Suprapubic skin (tissue), 4 donors: ENCODE measurements at places on chromosomes 2 and 18. TPM values are rescaled to one million over a fixed set of nuclear protein-coding genes. Genes with fewer than 3 reads are reported as not detected.

The KLF11 gene
- 81.6 TPM for total RNA-seq

The PARD3B gene
- total RNA-seq, result 12.7 TPM

The YPEL5 gene
- total RNA-seq, result 129 TPM

The SLC25A12 gene
- 18.5 TPM for total RNA-seq

The EGR4 gene
- not detected for total RNA-seq

The ARL4C gene
- 35.8 TPM for total RNA-seq

GRCh38 chr2:72973566-72974435 is 56.5 kb downstream of the EMX1 start:
- peaks cover 3% of the 10 kb centered on the region for H3K36me3 ChIP-seq
- H3K4me1 ChIP-seq, result no peaks in the 10 kb centered on the region

GRCh38 chr2:126646026-126646425 is 9.9 kb upstream of the GYPC start:
- no peak for DNase-seq
- H3K27ac ChIP-seq, result no peak overlapping the region
- no peak overlapping the region for H3K4me3 ChIP-seq
- no peaks in the 10 kb centered on the region for H3K36me3 ChIP-seq

DNA sequence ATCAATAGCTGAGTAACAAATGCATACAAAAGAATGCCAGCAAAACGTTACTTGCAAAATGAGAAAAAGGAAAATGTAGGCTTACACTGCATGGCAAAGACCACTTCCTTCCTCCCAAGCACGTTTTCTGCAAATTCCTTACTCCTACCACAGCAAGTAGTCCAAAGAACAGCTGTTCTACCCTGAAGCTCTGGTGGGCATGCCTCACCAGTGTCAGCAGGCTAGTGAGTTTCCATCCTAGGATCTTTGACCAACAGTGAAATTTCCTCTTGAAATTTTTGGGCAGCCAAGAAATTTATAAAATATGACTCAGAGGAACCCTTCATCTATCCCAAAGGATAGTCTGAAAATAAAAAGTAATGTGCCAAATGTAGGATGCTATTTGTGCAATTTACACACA is 123.9 kb downstream of the ZNF532 start:
- peaks cover 3% of the 10 kb centered on the region for H3K4me1 ChIP-seq
- H3K4me3 ChIP-seq, result no peak overlapping the region

- H3K4me1 ChIP-seq, result no peaks in the 10 kb centered on the region
Measured at GRCh38 chr2:226017537-226017936, 618.0 kb downstream of the NYAP2 start.

GRCh38 chr18:706405-706804 is 6.0 kb downstream of the ENOSF1 start:
- no peak for DNase-seq
- H3K36me3 ChIP-seq, result peaks cover 27% of the 10 kb centered on the region
- peaks cover 23% of the 10 kb centered on the region for H3K4me1 ChIP-seq
- no peaks in the 10 kb centered on the region for H3K27me3 ChIP-seq
- H3K27ac ChIP-seq, result no peak overlapping the region

DNA sequence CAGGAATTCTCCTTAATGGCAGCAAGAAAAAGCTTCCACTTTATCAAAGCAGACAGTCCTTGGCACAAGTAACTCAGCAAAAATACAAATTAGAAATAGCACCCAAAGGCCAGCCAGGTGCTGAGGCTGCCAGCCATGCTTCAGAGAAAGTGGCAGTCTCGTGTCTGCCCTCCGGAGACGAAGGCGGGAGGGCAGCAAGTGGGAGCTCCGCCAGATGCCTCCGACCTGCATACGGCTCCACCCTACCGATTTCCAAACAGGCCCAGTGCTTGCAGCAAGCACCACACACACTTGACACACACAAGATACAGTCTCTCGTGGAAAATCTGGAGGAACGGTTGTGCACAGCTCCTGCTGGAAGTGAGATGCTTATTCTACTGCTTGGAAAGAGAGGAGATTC is 134.9 kb upstream of the REV1 start:
- H3K4me1 ChIP-seq, result no peaks in the 10 kb centered on the region
- no peak for DNase-seq
- no peaks in the 10 kb centered on the region for H3K27me3 ChIP-seq
- no peak overlapping the region for H3K4me3 ChIP-seq
- no peaks in the 10 kb centered on the region for H3K36me3 ChIP-seq
- H3K27ac ChIP-seq, result no peak overlapping the region

DNA sequence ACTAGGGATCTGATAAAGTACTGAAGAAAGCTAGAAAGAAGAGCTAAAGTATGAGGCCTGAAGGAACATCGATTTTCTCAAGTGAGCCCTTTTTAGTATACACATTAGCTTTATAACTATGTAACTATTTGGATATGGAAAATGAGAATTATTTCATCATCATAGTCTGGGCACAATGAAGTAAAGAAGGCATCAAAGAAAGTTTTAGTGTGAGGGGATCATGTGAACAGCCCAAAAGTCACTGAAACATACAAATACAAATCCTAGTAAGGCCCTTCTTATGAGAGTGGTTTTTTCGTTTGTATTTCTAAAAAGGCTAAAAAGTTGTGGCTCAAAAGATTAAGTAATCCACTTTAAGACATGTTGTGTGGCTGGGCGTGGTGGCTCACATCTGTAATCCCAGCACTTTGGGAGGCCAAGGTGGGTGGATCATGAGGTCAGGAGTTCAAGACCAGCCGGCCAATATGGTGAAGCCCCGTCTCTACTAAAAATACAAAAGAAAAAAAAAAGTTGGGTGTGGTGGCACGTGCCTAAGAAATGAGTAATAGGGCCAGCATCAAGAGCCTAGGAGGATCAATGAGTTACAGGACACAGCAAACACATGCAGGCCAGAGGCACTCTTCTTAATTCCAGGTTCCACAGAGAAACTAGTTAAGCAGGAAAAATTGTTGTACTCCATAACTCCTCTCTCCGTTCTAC is 61.9 kb downstream of the PUM2 start:
- H3K27ac ChIP-seq, result peak overlapping the region; percentile 44
- peaks cover 3% of the 10 kb centered on the region for H3K4me1 ChIP-seq
- no peak overlapping the region for H3K4me3 ChIP-seq
- peaks cover 52% of the 10 kb centered on the region for H3K36me3 ChIP-seq

- H3K4me3 ChIP-seq, result no peak overlapping the region
- H3K27ac ChIP-seq, result no peak overlapping the region
- no peaks in the 10 kb centered on the region for H3K27me3 ChIP-seq
Measured at GRCh38 chr2:28652217-28652616, 99.4 kb upstream of the PPP1CB start.

GRCh38 chr2:113064281-113064680 is 3.5 kb upstream of the IL1F10 start:
- no peaks in the 10 kb centered on the region for H3K4me1 ChIP-seq
- H3K27ac ChIP-seq, result no peak overlapping the region
- no peak overlapping the region for H3K4me3 ChIP-seq
- peaks cover 6% of the 10 kb centered on the region for H3K27me3 ChIP-seq

DNA sequence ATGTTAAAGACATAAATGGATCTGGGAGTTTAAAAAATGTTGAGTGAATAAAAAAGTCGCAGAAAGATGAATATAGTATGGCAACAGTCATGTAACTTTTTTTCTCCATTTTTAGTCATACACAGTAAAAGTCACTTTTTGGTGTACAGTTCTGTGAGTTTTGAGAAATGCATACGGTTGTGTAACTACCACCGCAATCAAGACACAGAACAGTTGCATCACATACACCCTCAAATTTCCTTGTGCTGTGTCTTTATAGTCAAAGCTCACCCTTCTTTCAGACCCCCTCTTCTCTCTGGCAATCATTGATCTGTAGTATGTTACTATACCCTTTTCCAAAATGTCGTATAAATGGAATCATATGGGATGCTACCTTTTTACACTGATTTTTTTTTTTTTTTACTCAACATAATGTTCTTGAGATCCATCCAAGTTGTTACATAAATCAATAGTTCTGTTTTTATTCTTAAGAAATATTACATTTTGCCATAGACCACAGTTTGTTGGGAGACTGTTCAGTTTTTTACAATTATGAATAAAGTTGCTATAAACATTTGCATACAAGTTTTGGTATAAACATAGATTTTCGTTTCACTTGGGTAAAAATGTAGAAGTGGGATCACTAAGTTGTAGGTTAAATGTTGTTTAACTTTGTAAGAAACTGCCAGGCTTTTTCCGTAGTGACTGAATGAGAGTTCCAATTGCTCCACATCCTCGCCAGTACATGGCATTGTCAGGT is 35.4 kb upstream of the AGFG1 start:
- no peaks in the 10 kb centered on the region for H3K27me3 ChIP-seq
- no peak for DNase-seq

- DNase-seq, result no peak
- no peaks in the 10 kb centered on the region for H3K27me3 ChIP-seq
- H3K4me3 ChIP-seq, result no peak overlapping the region
- peak overlapping the region; percentile 31 for H3K27ac ChIP-seq
- no peaks in the 10 kb centered on the region for H3K36me3 ChIP-seq
Measured at GRCh38 chr2:202064881-202065230, 8.2 kb upstream of the KIAA2012 start.

- H3K4me1 ChIP-seq, result no peaks in the 10 kb centered on the region
- no peaks in the 10 kb centered on the region for H3K36me3 ChIP-seq
- no peak overlapping the region for H3K4me3 ChIP-seq
Measured at GRCh38 chr2:209141818-209142217, 282.0 kb upstream of the MAP2 start.

GRCh38 chr2:201448701-201449100 is 2.6 kb downstream of the TRAK2 start:
- H3K36me3 ChIP-seq, result no peaks in the 10 kb centered on the region
- no peak overlapping the region for H3K4me3 ChIP-seq
- DNase-seq, result no peak
- no peak overlapping the region for H3K27ac ChIP-seq
- no peaks in the 10 kb centered on the region for H3K27me3 ChIP-seq

DNA sequence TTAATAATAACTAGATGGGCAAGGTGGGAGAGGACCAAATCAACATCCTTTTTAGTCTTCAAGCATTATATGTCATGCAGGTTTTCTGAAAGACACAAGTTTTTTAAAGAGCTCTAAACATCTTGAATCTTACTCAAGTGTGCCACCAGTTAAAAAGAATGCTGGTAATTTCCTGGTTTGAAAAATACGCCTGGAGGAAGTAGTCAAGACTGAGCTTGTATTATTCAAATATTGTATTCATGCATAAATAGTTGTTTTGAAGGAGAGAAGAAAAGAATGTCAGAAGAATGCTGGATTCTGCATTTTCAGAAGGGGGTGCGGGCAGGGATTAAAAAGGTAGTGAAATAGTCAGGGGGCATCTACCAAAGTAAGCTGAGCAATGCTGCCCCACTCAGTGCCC is 90.7 kb downstream of the WDPCP start:
- no peak overlapping the region for H3K4me3 ChIP-seq
- H3K27me3 ChIP-seq, result no peaks in the 10 kb centered on the region
- DNase-seq, result no peak
- no peaks in the 10 kb centered on the region for H3K4me1 ChIP-seq
- no peak overlapping the region for H3K27ac ChIP-seq

DNA sequence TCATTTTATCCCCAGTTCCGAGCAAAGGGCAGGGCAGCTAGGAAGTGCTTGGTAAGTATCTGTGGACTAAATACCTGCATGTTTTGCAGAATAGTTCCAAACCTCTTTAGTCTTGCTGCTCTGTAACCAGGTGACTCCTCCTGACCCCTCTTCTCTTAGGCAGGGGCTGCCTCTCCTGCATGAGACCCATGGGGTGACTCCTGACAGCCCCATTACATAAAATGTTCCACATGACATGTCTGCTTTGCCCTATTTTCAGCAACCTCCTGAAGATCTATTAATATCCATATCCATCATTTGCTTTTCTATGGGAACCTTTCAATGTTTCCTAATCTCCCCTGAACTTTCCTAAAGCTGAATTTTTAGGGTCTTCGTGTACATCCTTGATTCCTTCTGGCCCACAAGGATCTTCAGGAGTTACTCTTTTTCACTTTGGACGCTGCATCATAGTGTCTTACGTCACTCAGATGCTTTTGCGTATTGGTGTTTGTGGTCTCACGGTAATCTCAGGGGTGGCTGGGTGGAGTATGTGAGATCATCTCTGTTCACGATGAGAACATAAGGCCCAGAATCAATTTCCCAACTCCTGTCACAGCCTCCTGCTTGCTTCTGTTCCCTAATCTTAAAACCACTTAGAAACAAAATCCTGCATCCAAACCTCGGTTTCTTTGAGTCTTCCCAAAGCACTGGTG is 76.6 kb downstream of the MAPK4 start:
- no peak overlapping the region for H3K27ac ChIP-seq
- DNase-seq, result no peak
- no peaks in the 10 kb centered on the region for H3K27me3 ChIP-seq
- no peak overlapping the region for H3K4me3 ChIP-seq

DNA sequence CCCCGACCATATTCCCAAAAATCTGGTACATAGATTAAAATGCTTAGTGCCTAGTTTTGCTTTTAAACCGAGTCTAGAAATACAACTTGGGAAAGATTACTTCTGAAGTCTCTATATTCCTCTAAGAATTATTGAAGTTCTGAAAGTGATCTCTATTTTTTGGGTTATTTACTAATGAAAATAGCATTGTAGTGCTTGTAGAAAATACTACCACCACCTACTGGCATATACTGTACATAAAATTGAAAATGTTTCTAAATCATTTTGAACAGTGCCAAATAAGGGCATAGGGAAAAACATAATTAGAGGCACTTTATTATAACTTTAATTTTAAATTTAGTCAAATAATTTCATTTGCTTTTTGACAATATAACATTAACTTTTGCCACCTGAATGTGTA is 1399.6 kb upstream of the ZEB2 start:
- DNase-seq, result no peak
- H3K36me3 ChIP-seq, result no peaks in the 10 kb centered on the region
- H3K4me1 ChIP-seq, result no peaks in the 10 kb centered on the region
- no peaks in the 10 kb centered on the region for H3K27me3 ChIP-seq

DNA sequence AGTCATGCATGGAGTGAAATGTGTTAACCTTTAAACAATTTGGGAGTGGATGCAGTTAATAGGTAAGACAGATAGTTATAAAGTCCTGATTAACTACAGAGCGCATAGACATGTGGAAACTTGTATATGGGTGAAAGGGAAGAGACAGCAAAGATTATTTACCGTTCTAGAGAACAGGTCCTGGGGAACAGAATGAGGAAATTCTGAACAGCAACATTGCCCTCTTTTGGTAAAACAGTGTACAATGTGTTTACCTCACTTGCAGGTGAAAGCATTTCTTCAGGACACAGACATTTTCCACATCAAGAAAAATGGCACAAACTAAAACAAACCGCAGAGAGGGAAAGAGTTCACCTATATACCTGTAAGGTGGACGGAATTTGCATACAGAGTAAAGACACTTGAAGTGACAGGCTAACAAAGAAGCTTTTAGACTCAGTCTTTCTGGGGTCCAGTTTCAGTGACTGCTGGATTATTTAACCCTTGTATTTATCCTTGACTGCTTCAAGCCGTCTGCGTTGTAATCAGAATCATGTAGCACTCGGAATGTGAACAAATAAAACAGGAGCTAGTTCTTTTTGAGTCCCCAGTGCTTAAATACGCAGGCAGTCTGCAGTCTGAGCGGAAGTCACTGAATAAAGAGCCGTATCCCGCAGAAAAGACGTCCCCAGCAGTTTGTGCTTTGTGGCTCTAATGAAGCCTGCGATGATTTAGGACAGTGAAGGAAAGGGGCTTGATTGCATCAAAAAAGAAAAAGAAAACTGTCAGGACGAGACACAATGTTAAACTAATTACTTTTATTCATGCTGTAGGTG is 364.8 kb upstream of the GALNT5 start:
- DNase-seq, result no peak
- H3K27me3 ChIP-seq, result no peaks in the 10 kb centered on the region
- H3K4me1 ChIP-seq, result peaks cover 8% of the 10 kb centered on the region
